ENCODE measurements at places on chromosomes 5 and 9. TPM values are rescaled to one million over a fixed set of nuclear protein-coding genes. Genes with fewer than 3 reads are reported as not detected.

DNA sequence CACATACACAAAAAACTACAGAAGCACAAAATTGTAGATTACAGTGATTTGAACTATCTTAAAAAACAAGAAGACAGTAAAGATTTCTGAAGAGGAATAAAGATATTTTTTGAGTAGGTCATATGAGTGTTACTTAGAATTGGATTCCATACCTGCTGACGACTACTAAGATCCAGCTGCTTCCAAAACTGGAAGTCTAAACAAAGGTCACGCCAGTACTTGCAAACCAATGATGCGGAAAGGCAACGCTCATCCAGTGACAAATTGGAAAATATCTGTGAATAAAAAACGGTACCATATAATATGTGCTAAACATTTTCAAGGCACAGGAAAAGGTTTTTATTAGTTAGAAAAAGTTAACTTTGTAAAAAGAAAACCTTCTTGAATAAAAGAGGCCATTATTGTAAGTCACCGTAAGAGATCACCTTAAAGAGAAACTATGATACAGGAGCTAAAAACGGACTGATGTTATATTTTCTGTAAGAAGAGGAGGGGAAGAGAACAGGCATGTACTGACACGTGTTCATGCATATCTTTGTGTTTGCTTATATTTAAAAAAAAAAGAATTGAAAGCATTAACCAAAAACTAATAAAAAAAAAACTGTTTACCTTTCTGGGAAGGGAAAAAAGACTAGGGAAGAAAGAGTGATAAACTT, 14.1 kb downstream of the FBXL17 start:
- no peak for DNase-seq

The IL33 gene
- polyA plus RNA-seq, result 6.4 TPM

The SOX30 gene
- polyA plus RNA-seq, result 0.33 TPM

- no peak for DNase-seq
These were observed 22.8 kb downstream of the RNF44 start for GRCh38 chr5:176514244-176514950.

DNA sequence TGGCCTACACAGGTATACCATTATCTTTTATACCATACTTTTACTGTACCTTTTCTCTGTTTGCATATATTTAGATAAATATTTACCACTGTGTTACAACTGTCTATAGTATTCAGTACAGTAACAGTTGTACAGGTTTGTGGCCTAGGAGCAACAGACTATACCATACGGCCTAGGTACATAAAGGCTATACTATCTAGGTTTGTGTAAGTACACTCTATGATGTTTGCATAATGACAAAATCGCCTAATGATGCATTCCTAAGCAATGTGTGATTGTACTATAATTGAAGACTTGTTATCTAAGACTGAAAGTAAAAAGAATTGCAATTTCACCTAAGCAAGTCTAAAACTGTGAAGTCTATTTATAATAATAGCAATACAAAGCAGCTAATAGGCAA, 3.9 kb downstream of the C9orf72 start:
- DNase-seq, result no peak

DNA sequence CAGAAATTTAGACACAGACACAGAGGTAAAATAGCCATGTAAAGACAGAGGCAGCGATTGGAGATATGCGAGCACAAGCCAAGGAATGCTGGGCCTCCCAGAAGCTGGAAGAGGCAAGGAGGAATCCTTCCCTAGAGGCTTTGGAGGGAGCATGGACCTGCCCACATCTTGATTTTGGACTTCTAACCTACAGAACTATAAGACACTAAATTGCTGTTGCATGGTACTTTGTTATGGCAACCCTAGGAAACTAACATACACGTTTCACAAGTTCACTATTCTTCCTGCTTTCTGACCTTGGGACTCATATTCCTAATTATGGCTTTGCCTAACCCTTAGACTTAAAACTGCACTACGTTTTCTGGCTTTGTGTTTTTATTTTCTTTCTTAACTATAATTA, 4.6 kb upstream of the LURAP1L start:
- no peak for DNase-seq

The CDH18 gene
- 1.0 TPM for polyA plus RNA-seq

The LCN2 gene
- 1.2 TPM for polyA plus RNA-seq

GRCh38 chr9:99516657-99517049, 294.6 kb downstream of the SEC61B start:
- DNase-seq, result no peak

The SCGB3A1 gene
- polyA plus RNA-seq, result 1.3 TPM

The MLANA gene
- polyA plus RNA-seq, result 1.4 TPM

DNA sequence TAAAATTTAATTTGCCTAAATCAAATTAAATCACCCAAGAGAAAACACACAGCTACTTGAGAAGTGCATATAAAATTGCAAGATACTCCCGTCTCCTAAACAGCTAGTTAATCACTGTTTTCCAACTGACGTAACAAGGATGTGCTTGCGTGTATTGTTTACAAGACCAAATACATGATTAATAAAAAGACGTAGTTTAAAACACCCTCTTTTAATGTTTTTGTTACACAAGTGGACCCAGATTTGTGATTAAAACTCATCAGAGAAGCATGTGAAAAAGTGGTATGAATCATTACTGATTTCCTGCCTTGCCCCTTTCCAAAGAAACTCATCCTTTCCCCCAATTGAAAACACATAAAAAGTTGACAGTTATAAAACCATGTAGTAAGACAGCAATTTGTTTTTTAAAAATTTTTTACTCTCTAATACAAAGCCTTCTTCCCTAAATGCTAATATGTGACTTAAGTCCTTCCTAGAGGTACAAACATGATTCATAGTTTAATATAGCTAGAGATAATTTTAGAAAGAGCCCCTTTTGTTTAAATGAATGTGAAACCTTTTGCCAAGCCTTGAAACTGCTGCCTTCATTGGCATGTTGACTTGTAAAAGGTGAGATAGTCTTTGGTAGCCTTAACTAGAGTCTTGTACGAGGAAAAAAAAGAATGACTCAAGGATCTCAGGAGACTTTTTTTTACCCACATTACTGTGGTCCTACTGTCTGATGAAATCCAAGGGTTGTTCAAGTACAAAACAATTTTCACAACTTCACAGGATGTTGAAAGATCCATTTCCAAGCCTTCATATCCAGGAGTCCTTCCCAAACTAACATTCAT, 61.4 kb upstream of the FST start:
- no peak for DNase-seq

GRCh38 chr5:106637275-106637674, 1033.5 kb downstream of the EFNA5 start:
- no peak for DNase-seq

- DNase-seq, result no peak
These were observed 47.0 kb upstream of the MYO10 start for GRCh38 chr5:16983022-16983639.

The CSF1R gene
- 15.9 TPM for polyA plus RNA-seq

- DNase-seq, result no peak
These were observed 137.6 kb upstream of the ZNF618 start for GRCh38 chr9:113738496-113738892.

- no peak for DNase-seq
These were observed 84.6 kb downstream of the CEMIP2 start for GRCh38 chr9:71683598-71684235.

DNA sequence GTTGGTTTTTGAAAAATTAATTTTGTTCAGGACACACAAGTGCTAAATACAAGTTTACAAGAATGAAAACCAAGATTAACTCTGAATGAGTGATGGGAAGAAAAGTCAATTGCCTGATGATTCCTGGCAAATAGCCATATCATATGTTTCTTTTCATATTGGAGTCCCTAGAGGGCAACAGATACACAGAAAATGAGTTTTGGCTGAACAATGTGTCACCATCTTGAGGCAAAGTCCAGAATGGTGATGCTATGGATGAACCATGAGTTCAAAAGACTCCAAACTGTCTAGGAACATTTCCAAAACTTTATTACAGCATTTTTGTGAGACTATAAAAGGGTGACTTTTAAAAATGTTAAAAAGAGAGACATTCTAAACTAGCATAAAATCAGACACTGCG, 382.9 kb downstream of the TMEM161B start:
- no peak for DNase-seq

The NNT gene
- polyA plus RNA-seq, result 95.3 TPM

The MCTP1 gene
- polyA plus RNA-seq, result 7.1 TPM
